Activated effector memory CD4-positive, alpha-beta T cell treated with anti-CD3 and anti-CD28 coated beads, Interleukin-2, amount 50 U/mL, for 16 hours (primary cell): ENCODE measurements at places on chromosomes 11 and 22.

- peak; percentile 90 for DNase-seq
Measured at GRCh38 chr22:31346255-31346732, at the start of gene PATZ1. PATZ1 (minus strand) TSS chr22:31346346; CDS start chr22:31345602, 744 bp downstream.

- DNase-seq, result peak; percentile 43
Measured at GRCh38 chr11:126482586-126483108, 127.2 kb downstream of the ST3GAL4 start.

GRCh38 chr11:106848526-106848925 is 169.8 kb downstream of the GUCY1A2 start:
- DNase-seq, result no peak

DNA sequence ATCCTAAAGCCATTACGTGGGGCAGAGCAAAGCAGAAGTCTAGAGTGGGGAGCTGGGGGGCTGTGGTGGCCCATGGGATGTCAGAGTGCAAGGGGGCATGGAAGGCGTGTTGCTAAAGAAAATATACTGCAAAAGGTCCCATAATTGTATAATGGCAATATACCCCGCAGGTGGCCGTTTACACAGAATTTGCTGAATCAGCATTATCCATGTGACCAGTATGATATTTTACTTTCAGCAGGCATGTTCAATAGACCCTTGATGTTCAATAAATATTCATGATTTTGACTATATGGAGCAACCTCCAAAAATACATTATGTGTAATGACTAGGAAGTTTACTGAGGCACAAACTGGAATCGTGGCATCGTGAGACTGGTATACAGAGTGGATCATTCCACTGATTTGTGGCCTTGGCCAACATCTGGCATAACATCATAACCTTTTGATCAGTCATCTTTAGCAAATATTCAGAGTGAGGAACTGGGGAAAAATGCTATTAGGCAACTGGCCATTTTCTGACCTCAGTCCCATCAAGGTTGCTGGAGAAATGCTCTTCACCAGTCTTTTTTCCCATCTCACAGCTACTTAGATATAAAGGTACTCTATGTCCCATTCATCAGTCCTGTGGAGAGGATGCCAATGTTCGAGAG is 29.3 kb upstream of the PPP2R1B start:
- no peak for DNase-seq

- DNase-seq, result no peak
Measured at GRCh38 chr11:28342716-28343115, 234.5 kb downstream of the METTL15 start.

DNA sequence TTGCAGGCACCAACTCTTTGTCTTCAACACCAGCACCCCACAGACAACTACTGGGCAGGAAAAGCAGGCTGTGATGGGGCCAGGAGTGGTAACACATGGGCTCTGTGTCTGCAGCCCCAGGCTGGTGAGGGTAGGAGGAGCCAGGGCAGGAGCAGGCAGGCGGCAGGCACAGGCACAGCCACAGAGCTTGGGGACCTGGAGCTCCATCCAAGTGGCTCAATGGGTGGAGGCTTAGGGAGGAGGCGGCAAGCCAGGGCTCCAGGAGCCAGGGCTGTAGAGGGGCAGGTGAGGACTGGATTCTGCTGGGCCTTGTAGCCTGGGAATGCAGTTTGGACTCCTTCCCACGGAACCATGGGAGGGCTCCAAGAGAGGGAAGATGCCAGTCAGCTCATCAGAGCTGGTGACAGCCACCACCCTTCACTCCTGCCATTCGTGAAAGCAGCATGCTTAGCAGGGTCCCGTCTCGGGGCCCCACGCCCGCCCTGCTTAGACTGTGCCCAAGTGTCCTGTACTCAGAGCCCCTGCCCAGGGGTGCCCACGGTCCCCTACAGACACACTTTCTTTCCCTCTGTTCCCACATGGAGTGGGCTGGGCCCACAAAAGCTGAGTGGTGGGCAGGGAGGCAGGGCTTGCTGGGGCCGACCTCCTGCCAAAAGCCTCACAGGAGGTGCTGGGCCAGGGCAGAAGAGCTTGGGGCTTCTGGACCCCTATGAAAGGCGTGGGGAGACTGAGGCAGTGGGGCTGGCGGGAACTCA is 12.4 kb downstream of the TTC38 start:
- DNase-seq, result no peak

DNA sequence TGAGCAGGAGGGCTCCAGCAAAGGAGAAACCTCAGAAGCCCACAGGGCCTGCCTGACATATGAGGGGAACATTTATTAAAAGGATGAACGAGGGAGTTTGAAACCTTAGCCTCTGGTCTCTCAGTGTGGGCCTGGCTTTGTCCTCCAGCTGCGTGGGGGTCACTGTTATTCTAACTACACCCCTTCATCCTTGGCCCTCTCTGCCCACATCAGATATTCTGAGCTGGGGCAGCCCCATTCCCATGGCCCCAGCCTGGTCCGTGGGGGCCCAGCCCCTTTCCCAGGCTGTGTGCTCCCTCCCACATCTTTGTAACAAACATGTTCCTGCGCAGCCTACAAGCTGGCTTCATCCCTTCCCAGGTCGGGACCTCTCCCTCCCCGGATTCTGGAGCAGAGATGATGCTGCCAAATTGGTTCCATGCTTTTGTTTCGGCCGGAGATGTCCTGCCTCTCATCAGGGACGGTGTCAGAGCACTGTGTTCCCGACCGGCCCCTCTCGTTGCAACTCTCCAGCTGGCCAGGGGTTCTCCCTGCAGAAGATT is 4.0 kb downstream of the FXYD6 start:
- DNase-seq, result no peak

DNA sequence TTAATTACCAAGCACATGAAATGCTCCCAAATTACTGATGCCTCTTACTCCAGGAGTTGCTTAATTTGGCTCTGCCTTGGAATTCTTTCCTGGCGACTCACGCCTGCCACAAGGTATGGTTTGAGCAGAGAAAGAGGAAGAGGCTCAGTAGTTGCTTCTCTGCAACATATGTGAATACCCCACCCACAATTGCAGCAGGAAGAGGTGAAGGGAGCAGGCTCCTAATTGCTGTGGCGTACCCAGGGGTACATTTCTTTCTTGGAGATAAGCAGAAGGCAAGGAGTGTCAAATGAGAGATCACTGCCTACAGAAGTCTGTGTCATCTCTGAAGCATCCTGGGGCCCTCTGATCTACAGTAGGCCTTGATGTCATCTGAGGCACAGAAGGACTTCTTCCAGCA is 10.6 kb upstream of the NNMT start:
- DNase-seq, result no peak

- DNase-seq, result peak; percentile 69
Measured at GRCh38 chr11:78465169-78465942, 47.7 kb upstream of the GAB2 start.

DNA sequence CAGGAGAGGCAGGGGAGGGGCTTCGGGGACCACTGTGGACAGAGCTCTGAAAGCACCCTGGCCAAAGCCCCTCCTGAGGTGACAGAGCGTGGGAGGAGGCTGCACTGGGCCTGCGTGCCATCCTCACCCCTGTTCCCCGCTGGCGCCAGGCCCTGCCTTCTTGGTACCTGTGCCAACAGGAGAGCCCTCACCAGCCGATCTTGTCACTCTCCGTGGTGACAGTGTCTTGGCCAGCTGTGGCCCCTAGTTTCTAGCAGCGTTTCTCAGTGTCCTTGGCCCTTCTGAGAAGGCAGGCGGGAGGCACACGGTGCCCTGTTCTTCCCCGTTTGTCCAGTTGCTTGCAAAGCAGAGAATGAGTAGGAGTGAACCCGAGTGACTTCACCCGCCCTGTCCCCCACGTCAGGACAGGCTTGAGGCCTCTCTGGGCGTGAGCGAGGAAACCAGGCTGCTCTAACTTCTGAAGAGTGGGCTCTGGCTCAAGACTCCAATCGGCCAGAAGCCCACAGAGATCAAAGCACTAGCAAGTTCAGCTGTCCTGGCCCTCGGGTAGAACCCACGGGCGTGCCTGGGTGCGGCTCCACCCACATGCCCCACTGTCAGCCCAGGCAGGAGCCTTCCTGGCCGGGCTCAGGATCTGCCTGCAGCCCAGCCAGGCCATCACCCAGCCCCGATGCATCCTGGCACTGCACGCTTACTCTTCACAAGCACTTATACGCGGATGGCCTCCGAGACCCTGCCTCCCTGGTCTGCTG is 60.2 kb upstream of the EMID1 start:
- DNase-seq, result no peak

DNA sequence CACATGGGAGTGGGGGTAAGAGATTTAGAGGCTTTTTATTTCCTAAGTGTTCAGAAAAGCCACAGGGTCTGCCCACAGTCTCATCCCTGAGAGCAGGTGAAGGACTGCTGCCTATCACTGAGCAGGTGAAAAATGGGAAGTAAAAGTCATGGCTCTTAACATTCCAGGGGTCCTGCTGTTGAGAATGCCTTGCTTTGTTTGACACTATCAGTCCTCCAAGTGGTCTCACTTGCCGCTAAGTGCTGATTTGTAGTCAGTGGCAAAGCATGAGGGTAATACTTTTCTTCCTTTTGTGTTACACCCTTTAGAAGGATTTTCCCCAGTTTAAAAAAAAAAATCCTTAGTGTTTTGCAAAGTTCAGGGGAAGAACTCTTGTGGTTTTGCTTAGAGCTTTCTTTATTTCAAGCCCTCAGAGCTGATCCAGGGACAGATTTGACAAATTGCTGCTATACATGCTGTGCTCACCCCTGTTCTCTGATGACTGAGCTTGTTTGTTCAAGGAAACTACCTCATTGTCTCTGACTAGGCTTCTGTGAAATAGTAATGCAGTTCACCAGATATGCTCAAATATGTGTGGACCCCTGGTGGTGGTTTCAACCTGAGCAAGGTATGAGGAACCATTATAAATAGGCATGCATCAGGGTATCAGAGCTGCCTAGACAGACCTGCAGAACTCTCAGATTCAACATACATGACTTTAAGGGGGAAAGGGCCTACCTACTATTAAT is 141.0 kb downstream of the ARHGAP42 start:
- DNase-seq, result no peak

GRCh38 chr11:113014262-113015097 is 53.3 kb downstream of the NCAM1 start:
- DNase-seq, result no peak
